ENCODE measurements at places on chromosomes 2 and 18.

DNA sequence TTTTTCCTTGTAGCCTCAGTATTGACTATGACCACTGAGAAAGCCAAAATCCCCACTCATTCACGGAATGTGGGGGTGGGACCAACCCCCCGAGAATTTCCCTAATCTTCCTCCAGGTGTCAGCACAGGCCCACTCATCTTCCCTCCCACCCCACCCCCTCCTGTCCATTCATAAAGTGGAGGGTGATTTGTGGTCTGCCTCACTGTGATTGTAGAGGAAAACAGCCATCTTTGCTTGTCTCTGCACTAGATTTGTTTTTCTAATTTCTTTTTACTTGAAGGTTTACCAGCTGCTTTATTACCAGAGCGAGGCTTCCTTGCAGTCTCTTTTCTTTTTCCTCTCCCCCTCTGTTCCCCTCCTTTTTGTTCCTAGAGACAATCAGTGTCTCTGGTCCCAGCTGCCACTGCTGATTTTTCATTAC is 171.8 kb downstream of the ICOS start:
- no peak for DNase-seq

DNA sequence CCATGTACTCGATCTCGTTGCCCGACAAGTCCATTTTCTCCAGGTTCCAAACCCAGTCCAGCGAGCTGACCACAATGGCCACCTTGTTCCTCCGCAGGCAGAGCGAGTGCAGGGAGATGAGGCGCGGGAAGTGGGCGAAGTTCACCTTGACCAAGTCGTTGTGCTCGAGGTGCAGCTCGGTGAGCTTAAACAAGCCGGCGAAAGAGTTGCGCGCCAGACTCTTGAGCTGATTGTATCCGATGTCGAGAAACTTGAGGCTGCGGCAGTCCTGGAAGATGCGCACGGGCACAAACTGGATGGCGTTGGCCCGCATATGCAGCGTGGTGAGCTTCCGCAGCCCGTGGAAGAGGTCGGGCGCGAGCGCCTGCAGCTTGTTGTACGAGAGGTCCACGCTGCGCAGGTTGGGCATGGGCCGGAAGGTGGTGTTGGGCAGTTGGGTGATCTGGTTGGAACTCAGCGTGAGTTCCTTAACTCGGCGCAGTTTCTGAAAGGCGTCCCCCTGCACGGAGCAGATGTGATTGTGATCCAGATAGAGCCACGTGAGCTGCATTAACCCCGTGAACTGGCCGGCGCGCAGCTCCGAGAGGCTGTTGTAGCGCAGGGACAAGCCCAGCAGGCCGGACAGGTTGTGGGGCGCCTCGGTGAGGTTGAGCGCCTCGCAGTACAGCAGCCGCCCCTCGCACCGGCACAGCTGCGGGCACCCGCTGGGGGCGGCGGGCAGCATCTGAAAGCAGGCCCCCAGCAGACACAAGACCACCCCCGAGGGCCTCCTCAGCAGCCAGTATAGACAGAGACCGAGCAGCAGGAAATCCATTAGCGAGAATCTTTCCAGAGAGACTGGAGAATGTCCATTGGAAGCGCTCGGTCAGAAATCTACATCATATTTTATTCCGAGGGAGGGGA is 1.3 kb downstream of the LRRTM1 start:
- no peak for DNase-seq

- peak; percentile 37 for DNase-seq
These were observed 599.3 kb upstream of the ZEB2 start for GRCh38 chr2:145119225-145119624.

DNA sequence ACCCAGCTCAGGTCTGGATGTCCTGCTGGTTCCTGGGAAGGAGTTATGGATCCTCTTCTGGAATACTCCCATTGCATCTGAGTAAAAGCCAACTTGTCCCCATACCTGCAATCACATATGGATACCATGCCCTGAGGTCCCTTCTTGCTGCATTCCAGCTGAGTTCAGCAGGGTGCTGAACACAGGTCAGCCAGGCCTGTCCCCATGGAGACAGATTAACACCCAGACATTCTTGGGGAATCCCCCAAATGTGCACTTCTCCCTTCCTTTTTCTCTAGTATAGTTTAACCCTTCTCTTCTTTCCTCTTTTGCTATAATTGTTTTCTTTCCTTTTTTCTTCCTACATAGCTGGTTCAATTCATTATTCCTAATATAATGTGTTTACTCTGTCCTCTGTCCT is 799.6 kb upstream of the HS6ST1 start:
- DNase-seq = no peak

DNA sequence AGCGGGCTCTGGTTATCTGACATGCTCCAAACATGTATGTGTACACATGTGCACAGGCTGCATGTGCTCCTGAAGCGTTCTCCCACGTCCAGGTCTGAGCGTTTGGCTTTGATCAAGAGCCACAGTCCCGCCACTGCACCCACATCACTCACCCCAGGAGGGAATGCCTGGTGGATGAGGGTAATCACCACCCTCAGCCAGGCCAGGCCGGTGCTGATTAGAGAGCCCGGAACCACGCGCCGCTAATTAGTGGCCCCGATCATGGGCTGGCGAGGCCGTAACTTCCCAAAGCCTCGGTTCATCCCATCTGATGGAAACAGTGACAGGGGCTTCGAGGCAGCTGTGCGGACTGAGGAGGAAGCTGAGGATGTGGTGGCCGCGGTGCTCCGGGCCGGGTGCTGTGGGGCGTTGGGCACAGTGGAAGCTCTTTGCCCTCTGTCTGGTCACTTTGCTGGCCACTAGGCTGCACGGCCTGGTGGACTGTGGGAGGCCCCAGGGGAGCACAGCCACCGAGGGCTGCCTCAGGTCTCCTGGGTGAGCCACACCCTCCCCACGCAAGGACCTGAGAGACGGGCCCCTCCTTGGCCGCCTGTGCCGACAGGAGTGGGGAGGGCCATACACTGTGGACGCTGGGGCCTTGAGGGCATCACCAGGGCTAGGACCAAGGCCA is 219.4 kb downstream of the TWIST2 start:
- no peak for DNase-seq

GRCh38 chr18:58212274-58212673 is 168.2 kb downstream of the NEDD4L start:
- DNase-seq = no peak

GRCh38 chr2:181021199-181021789 is 40.9 kb downstream of the UBE2E3 start:
- DNase-seq = no peak

DNA sequence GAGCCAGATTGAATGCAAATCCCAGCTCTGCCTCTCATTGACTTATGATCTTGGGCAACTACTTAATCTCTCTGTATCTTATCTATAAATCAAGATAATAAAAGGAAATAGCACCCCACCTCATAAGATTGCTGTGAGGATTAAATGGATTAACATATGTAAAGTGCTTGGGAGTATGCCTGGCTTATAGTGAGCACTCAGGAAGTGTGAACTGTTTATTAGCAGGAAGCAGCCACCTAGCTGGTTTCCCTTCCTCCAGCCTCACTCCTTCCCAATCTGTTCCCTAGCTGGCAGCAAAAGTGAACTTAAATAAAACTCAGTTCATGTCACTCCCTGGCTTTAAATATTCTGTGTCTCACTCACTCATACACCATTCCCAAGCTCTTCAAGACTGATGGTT is 526.6 kb upstream of the PKDCC start:
- DNase-seq = no peak

DNA sequence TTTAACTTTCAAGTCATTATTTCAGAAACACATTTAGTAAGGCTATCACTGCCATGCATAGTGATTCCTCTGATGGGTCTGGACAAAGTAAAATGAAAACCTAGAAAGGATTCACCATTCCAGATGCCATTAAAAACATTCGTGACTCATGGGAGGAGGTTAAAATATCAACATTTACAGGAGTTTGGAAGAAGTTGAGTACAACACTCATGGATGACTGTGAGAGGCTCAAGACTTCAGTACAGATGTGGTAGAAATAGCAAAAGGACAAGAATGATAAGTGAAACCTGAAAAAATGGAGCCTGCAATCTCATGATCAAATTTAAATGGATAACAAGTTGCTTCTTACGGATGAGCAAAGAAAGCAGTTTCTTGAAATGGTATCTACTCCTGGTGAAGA is 5.8 kb upstream of the TWSG1 start:
- no peak for DNase-seq

DNA sequence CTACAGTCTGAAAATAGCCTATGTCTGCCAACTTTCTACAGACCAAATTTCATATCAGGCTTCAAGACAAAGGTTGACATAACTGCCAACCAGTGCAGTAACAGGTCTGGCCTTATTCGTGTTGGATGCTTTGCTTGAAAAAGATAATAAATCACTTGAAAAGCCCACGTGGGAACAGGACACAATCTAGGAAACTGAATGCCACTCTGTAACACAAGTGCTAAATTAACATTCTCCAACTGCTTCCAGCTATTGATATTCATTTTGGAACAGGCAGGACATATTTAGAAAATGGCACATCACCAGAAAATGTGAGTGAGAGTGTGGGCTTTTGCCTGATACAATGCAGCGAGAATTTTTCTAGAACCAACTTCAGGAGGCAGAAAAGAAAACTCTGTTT is 165.9 kb upstream of the CCDC150 start:
- DNase-seq = no peak

GRCh38 chr18:78021196-78021595 is 771.5 kb downstream of the GALR1 start:
- DNase-seq = no peak

DNA sequence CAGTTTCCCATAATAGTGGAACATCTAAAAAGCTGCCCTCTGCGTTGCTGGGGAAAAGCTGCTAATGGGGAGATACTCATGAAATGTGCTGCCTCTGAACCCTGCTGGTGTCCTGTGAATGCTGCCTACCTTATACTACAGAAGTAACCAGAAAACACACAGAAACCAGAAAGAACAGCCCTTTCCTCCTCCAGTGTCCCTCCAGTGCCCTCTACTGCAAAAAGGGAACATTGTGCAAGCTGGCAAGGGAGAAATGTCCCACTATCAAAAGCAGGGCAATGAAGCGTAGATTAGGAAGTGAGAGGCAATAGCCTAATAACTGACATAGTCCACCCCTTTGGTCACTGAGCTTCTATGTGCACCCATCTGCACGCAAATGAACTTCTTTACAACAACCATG is 162.7 kb upstream of the ETAA1 start:
- DNase-seq = peak; percentile 20

DNA sequence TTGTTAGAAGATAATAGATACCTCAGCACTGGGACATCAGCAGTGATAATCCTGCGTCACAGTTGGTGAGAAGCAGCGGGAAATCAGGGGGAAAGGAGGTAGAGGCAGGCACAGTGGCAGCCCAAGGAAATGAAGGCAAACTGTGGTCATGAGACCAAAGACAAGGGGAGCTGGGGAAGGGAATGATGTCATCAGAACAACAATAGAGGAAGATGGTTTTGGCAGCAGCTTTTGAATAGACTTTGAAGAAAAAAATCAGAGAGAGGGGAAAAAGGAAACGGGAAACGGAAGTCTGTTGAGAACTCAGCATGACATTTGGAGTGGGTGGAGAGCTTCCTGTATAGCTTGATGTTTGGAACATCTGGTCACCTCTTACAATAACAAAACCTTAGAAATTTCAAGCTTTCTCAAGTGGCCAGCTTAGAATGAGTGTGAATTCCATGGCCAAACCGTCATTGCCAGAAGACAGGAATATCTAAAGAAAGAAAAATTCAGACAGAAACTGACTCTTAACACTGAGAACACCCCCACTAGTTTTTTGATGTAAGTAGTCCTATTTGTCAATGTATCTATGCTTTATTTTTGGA is 18.4 kb upstream of the YES1 start:
- peak; percentile 90 for DNase-seq
